GM23338 (cell line): ENCODE measurements at places on chromosomes 7 and 10.

- DNase-seq = no peak
Observed at GRCh38 chr10:131816157-131816775, 84.5 kb upstream of the PPP2R2D start.

- no peak for DNase-seq
Observed at GRCh38 chr10:86330778-86331763, 35.5 kb downstream of the GRID1 start.

DNA sequence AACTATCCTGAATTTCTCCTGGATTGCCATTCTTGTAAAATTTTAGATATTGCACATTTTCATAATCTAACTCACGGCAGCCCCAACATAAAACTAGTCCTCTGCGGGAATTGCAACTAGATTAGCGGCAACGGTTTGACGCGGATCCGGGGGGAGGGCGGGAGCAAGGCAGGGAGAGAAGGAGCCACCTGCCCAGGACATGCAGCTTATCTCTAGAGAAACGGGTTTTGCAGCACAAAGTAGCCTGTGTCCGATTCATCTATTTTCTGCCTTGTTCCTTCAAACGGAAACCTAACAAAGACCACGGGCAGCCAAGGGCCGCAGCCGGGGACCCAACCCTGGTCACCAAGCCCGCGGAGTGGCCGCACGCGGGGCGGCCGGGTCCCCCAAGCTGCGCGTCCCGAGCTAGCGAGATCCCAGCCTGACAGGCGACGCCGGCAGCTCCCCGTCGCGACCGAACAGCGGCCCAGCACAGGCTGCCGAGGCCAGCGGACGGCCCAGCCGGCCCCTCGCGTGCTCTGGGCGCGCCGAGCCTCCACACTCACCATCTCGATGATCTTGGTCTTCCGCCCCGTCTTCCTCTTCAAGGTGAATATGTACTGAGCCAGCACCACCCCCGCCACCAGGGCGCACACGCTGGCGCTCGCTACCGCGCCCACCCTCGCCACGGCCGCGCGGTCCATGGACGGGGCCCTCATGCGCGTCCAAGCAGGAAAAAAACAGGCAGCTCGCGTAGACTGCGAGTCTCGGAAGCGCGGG is at the start of gene NT5C3A:
NT5C3A (minus strand) TSS at position 754 of the 759 bp plus-strand sequence; CDS start at position 683, 71 bp downstream.
- peak; percentile 64 for DNase-seq

- DNase-seq = no peak
Observed at GRCh38 chr10:131047501-131047900, 264.0 kb downstream of the TCERG1L start.

- no peak for DNase-seq
Observed at GRCh38 chr10:15222511-15222910, 54.0 kb upstream of the NMT2 start.

DNA sequence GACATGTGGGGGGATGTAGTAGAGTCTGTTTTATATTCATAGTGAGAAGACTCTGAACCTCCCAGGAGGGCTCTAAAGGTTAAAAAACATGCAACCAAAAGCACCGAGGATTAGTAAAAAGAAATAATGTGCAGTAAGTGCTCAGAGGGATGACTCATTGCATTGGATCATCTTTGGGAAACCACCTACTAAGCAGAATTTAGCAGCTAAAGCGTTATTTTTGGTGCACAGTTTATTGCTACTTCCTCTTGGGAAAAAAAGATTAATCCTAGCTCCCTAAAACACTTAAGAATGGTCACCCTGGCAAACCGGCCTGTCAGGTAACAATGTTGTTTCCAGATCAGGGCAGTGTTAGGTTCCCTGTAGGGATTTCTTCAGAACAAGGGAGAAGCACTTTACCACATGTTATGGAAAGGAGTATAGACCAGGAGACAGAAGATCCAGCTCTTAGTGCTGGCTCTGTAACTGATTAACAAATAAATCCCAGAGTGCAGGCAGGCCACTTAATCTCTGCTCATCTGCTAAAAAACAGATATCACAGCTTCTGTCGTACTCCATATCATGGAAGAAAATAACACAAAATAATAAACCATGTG is 44.8 kb upstream of the FAM133B start:
- DNase-seq = no peak

DNA sequence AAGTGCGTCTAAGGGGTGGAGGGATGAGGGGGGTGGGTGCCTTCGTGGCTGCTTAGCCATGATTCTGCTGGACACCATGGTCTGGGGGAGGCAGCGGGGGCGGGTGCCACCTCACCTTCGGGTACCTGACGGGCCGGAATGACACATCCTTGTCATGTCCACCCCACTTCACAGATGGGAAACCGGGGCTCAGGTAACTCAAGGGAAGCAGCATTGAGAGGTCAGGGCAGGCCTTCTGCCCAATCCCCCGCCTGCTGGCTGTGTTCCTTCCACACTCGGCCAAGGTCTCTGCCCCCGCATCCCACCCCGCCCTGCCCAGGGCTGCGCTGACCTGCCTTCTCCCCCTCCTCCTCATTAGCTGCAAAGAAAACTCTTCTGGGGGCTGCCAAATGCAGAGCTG is 598.0 kb downstream of the PTPRN2 start:
- DNase-seq = no peak

DNA sequence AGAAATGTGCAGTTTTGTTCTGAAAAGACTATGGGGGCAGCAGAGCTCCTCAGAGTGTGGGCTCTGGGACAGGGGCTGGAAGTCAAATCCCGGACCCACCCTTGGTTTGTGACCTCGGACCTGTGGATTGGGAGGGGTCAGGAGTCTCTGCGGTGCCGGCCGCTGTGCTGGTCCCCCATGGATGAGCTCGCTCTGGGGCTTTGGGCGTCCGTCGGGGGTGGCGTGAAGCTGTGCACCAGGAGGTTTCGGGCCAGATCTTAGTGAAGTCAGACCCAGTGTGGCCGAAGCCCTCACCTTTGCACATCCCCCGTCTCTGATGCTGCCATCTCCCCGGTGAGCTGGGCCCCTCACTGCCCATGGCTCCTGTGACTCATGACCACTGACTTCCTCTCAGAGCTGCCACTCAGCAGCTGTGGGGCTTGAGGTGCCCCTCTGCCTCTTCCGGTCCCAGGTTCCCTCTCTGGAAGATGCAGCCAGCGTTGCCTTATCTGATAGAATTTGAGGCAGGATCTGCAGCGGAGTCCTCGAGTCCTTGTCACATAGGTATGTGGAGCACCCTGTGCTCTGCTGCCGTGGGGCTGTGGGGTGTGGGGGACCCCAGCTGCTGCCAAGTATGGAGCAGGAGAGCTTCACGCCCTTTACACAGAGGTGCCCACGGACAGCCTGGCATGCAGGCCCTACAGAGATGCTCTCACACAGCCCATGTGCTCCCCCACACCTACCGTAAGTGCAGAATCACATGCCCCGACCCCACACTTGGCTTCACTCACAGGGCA is 11.4 kb upstream of the SCART1 start:
- DNase-seq = no peak

- DNase-seq = peak; percentile 95
Observed at GRCh38 chr10:128268015-128268722, 141.9 kb upstream of the MKI67 start.

- no peak for DNase-seq
Observed at GRCh38 chr7:17247357-17247756, 51.1 kb upstream of the AHR start.

- no peak for DNase-seq
Observed at GRCh38 chr7:99314504-99314903, 11.2 kb upstream of the ARPC1A start.

DNA sequence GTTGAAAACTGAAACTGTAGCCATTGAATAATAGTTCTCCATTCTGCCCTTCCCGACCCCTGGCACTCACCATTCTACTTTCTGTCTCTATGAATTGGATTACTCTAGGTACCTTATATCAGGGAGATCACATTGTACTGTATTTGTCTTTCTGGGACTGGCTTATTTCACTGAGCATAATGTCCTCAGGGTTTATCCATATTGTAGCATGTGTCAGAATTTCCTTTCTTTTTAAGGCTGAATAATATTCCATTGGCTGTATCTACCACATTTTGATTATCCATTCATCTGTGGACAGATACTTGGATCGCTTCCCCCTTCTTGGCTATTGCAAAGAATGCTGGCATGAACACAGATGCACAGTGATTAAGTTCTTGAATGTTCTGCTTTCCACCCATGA is 107.4 kb downstream of the CDH23 start:
- no peak for DNase-seq

DNA sequence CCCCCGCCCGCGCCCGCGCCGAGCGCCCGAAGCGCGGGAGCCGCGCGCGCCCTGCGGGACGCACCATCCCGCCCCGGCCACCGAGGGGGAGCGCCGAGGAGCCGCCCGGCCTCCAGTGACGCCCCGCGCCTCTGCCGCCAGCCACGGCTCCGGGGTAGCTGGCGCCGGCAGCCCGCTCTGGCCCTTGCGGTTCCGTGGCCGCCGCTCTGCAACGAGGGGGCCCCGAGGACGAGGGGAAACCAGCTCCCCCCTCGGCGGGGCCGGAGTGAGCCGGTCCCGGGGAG is at the start of gene PAXIP1:
PAXIP1 (minus strand) TSS at position 33 of the 284 bp plus-strand sequence. CDS start 195 bp downstream, outside the sequence.
- peak; percentile 68 for DNase-seq

DNA sequence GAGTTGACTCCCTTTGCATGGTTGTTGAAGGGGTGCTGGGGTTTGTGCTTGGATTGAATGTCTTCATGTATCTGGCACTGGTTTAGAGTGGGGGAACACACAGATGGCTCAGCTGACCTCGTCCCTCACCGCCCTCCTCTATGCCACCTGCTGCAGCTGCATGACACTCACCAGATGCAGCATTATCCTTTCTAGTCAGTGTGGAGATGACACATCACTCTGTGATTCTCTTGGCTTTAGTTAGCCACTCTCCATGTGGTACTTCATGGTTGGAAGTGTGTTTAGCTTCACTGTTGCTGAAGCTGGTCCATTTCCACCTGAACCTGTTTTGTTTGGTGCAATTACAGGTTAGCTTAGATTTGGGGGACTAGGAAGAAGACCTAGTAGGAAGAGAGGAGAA is 56.3 kb upstream of the BMPER start:
- DNase-seq = no peak

DNA sequence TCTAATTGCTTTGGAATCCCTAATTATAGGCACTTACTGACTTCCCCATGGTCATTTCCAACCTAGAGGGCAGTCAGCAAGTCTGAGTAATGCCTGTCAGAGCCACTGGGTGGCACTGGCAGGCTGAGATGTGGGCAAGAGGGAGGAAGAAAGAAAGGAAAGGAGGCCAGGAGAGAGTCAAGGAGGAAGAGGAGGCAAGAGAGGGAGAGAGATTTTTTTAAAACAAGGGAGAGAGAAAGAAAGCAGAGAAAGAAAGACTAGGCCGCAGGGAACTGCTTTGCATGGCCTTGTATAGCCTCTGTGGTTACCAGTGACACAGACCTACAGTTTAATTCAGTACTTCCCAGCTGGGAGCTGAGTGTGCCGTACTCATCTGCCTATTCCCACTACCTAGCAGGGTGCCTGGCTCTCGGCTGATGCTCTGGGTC is 210.4 kb upstream of the ADO start:
- peak; percentile 78 for DNase-seq

- no peak for DNase-seq
Observed at GRCh38 chr7:135383525-135384175, 126.3 kb downstream of the CNOT4 start.

DNA sequence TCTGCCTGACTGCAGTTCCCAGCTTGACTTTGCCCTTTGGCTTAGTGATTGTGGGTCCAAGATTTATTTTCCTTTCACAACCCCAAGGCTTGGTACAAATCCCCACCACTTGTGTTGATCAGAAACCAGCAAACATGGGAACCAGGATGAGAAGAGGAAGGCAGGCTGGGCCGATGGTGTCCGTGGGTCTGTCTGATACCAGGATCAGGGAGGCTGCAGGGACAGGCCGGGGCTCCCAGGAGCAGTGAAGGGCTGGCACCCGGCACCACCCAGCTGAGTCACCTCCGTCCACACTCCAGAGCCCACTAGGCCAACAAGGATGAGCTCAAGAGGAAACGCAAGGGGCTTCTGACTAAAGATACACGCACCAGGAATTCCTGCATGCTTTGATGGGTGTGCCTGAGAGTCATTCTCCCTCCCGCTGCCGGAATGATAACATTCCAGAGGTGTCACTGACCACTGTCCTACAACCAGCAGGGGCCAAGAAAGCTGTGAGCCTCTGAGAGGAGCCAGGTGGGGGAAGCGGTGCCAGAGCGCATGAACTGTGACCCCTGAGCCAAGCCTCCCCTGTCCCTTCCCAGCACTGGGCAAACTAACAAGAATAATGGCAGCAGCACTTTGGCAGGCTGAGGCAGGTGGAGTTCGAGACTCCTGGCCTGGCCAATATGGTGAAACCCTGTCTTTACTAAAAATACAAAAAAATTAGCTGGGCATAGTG is 29.2 kb upstream of the PROSER2 start:
- DNase-seq = peak; percentile 61

GRCh38 chr7:32170838-32171237 is 100.6 kb upstream of the PDE1C start:
- DNase-seq = no peak

GRCh38 chr10:11433657-11434056 is 177.8 kb downstream of the USP6NL start:
- DNase-seq = no peak

DNA sequence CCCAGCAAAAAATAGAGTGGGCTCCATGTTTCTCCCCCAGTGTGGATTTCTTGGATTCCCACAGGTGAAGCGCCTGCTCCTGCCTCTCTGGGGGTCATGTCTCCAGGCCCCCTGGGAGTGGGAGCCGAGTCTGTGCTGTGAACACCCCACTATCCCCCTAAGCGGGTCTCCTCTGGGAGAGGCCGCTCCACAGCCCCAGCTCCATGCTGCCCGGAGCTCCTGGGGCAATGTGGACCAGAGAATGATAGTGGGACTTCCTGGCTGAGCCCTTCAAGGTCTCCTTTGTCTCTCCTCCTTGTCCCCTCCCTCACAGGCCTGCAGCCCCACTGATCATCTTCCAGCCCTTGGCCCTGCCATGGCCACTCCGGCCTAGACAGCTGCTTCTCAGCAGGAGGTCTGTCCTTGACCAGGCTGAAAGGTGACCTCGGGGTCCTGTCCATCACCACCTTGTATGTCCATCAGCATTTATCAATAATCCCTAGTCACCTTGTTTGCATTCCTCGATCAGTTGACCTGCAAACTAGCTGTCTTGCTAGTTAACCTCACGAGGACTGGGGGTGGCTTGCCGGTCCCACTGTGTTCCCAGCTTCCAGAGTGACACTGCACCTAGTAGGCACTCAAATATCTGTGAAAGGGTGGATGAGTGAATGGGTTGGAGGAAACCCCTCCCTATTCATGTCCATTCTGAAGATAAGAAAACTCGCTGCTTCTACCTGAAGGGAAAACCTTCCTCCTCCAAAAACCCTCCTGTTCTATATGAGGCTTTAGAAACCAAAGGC is 776 bp upstream of the CALML3 start:
- DNase-seq = no peak
